ENCODE measurements at places on chromosomes 4 and X.

GRCh38 chr4:99679204-99679603 lies 21.6 kb upstream of the C4orf54 start:
- no peaks in the 10 kb centered on the region for H3K4me1 ChIP-seq
- no peak for DNase-seq
- no peaks in the 10 kb centered on the region for H3K27me3 ChIP-seq
- no peak overlapping the region for H3K27ac ChIP-seq

DNA sequence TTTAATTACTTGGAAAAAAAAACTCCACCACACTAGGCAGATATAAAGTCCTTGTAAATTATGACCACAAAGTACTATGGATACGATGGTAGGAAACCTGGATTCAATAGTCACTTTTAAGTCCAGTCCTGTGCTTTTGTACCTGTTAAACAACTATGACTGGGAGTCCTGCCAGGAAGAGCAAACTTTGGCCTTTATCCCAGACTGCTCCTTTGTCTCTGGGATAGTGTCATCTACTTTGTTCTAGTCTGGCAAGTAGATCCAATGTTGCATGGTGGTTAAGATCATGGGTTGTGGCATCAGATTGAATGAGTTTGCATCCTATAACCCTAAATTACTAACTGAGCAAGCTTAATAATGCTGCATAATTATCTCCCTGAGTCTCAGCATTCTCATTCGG lies 175.3 kb upstream of the FGF13 start:
- no peak overlapping the region for H3K4me3 ChIP-seq
- H3K36me3 ChIP-seq: no peaks in the 10 kb centered on the region
- no peaks in the 10 kb centered on the region for H3K27me3 ChIP-seq
- no peak for DNase-seq
- no peak overlapping the region for H3K27ac ChIP-seq

DNA sequence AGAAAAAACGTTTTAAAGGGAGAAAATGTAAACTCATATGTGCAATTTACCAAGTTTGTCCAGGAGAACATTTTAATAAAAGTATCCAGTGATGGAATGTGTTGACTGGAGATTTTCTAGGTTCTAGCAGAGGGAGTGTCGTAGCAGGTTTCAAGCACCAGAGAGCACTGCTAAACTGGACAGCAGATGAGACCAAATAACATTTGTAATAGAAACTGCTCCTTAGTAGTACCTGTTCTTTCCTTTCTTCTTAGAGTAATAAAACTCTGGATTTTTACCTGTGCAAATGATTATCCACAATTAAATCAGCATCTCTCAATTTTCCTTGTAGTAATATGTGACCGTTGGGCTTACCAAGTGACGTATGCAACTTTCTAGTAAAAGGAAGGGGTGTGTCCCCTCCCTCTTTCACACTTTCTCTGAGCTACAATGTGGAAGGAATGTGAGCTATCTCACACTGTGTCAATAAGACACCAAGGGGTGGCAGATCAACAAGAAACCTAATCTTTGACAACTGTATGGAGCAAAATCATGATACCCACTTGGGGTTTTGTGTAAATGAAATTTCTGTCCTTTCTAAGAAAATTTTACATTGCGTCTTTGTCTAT lies 9.5 kb downstream of the HPGDS start:
- no peak overlapping the region for H3K27ac ChIP-seq
- H3K4me3 ChIP-seq: no peak overlapping the region
- no peaks in the 10 kb centered on the region for H3K4me1 ChIP-seq
- no peak for DNase-seq

DNA sequence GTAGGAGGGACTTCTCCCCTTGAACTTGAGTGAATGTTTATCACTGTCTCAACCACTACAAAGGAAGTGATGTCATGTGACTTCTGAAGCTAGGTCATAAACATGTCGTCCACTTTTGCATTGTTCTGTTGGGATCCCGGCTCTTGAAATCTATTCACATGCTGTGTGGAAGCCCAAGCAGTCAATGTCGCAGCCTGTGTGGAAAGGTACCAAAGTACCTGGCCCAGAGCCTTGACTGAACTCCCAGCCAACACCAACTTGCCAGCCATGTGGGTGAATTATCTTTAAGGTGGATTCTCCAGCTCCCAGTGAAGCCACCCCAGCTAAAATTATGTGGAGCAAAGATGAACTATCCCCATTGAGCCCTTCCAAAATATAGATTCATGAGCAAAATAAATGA lies 85.0 kb upstream of the USP38 start:
- DNase-seq: no peak
- H3K27ac ChIP-seq: no peak overlapping the region
- H3K27me3 ChIP-seq: no peaks in the 10 kb centered on the region
- no peaks in the 10 kb centered on the region for H3K4me1 ChIP-seq
- H3K4me3 ChIP-seq: no peak overlapping the region

DNA sequence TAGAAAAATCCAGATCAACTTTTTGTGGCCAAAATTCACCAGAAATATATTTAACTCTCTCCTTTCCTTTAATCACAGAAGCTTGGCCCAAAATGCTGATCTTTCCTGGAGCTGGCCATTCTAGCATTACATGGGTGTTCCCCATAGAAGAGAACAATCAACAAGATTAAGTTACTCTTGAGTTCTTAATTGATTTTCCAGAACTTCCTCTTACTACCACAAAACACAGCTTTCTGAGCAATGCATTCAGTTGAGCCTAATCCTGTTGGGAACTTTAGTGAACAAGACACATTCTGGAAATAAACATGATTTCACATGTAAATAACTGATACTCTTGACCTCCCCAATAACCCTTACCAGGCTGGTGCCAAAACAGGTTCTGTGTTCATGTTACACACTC lies 45.4 kb upstream of the STIM2 start:
- DNase-seq: no peak
- H3K27me3 ChIP-seq: no peaks in the 10 kb centered on the region
- H3K4me3 ChIP-seq: no peak overlapping the region
- no peak overlapping the region for H3K27ac ChIP-seq
- H3K4me1 ChIP-seq: no peaks in the 10 kb centered on the region
